ENCODE measurements at places on chromosomes 7 and 10.
A peak's percentile ranks its signal among the peaks of the same experiment; 100 is the strongest.

DNA sequence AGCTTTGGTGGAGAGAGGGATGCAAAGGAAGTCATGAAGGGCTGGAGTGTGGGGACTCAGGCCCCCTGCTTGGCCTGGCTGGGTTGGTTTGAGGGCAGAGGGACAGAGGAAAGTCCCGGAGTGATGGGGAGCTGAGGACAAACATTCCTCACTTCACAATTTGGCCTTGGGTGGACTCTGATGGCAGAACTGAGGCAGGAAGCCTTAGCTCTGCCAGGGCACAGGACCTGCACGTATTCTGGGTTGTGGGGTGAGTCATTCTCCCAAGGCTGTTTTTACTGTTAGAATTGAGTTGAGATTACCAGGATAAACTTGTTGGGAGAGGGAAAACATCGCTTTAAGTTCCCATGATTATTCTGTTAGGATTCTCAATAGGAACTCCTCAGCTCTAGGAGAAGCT is 2.6 kb downstream of the GOLGA7B start:
- DNase-seq, result no peak

GRCh38 chr7:1019789-1020610 is 24.3 kb upstream of the GPR146 start:
- peak; percentile 40 for DNase-seq

DNA sequence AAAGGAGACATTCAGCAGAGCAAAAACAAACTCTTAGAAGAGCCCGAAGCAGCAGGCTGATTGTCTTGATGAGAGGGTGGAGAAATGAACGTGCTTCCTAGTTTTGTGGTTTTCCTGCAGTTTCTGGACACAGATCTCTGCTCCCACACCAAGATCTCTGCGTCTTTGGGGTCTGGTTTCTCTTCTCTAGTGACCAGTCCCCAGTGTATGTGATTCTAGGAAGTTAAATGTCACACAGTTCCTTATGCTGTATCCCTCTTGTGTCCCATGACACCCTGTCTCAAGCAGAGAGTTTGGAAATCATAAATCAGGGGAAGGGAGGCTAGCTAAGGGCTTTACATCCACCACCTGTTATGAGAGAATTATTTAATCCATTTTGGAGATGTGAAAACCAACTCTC is 55.4 kb upstream of the KLF14 start:
- DNase-seq, result no peak

DNA sequence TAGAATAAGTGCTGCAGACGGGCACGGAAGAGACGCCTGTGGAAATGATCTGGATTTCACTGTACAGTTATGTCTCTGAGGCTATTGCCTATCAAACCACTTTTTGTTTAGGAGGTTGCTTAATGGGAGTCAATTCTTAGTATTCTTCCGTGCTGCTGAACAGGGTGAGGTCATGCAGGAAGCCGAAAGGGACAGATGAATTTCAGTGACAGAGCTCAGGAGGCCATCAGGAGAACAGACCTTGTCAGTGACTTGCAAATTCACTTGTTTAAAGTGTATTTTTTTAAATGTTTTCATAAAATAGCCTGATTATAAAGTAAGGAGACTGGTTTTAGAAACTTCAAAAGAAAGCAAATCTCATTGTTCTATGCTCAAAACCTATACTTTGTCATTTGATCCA is 58.9 kb downstream of the XRCC2 start:
- DNase-seq, result no peak

- DNase-seq, result no peak
Measured at GRCh38 chr10:11724938-11725776, 17.0 kb upstream of the ECHDC3 start.

DNA sequence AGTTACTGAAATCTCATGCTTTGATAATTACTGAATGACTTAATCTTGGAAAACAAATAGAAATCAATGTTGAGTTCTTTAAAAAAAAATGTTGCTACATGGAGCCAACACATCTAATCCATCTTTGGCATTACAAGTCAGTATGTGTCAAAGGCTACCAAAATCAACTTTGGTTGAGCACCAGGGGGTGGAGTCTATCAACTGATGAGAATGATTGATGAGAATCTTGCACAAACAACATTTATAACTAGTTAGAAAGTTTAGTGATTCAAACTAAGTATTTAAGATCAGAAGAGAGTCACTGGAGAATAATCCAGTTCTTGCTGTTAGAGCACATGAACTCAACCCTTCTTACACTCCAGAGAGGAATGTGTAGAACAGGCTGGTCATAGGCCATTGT is 70.5 kb upstream of the LRRC17 start:
- DNase-seq, result no peak

- DNase-seq, result no peak
Measured at GRCh38 chr10:114388275-114388674, 16.0 kb downstream of the AFAP1L2 start.

DNA sequence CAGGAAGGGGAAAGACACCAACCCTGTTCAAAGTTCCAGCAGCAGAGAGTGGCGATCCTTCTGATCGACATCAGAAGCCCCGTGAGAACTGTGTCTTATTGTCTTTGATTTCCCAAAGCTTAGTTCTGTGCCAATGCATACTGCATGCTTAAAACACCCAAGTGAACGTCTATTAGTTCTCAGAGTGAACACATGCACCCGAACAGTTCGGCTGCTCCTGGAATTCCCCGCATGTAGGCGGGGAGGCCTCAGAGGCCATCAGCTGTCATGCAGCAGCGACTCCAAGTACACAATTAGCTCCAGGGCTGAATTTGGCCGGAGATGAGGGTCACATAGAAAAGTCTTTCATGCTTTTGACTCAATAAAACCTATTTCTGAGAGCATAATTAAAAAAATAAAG is 276.9 kb downstream of the ZMYND11 start:
- no peak for DNase-seq

DNA sequence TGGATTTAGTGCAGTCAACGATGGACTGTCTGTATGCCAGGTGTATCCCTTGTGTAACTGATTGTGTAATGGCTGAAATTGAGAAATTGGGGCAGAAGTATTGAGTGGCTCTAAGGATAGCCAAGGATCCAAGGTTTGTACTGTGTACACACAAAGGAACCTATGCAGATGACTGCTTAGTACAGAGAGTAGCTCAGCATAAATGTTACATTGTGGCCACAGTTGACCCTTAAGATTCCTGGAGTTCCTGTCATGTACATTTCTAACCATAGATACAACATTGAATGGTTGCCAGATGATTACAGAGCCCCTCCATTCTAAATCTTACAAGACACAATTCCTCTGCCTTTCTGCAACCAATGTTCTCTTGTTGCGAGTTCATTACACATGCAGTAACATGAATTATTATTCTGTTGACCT is 25.3 kb downstream of the CCDC126 start:
- no peak for DNase-seq

DNA sequence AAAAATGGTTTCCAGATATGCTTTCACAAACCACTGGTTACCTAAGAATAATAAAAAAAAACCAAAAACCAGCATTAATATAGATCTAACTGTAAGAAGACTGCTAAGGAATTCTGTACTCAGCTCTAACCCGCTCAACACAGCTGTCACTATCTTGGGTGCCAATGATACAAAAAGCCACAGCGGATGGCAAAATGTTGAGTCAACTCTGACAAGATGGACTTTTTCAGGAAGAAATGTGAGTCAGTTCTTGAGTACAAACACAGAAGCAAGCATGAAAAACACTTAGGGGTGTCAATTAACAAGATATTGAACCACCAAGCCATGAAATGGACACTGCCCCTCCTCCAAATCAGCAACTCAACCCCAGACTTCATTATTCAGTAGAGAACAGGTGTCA is 55.0 kb downstream of the CTTNBP2 start:
- DNase-seq, result no peak

- DNase-seq, result no peak
Measured at GRCh38 chr10:100996678-100997359, 2.8 kb upstream of the LZTS2 start.

Data from right cardiac atrium (tissue), 5 donors.